ENCODE measurements at places on chromosomes 5 and 9. TPM values are rescaled to one million over a fixed set of nuclear protein-coding genes. Genes with fewer than 3 reads are reported as not detected.
A peak's percentile ranks its signal among the peaks of the same experiment; 100 is the strongest.

SLC36A2 gene
- not detected for total RNA-seq

TNPO1 gene
- total RNA-seq, result 62.4 TPM

DNA sequence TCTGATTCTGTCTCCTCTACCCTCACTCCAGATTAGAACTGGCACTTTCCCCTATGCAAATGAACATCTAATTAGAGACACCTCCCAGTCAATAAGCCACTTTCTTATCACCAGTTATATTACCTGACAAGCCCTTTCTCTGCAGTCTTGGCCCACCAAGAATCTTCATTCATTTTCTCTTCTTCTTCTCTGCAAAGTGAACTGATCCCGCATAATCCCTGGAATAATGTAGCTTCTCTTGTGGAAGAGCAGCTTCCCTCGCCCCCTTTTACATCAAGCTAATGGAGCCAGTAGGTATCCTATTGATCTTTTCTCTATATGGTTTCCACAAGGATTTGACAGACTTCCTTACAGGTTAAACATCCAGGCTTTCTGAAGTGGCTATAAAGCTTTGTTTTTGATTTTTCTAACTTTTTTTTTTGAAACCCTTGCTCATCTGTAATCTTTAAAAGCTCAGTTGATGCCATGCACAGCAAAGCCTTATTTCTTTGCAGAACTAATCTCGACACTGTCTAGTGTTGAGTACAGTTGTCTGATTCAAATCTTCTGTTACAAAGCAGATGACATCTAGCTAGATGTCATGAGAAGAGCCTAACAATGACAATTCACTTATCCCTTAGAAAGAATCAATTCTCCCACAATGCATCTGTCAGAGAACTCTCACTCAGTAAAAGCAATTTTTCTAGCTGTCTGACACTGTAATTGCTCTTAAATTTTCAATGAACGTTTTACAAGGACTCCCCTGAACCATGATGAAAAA, 281.4 kb downstream of the ISL1 start:
- no peak for DNase-seq
- no peaks in the 10 kb centered on the region for H3K36me3 ChIP-seq
- no peaks in the 10 kb centered on the region for H3K27me3 ChIP-seq
- H3K4me1 ChIP-seq, result no peaks in the 10 kb centered on the region

STC2 gene
- total RNA-seq, result 16.1 TPM

GRCh38 chr9:134775081-134775951, 105.3 kb upstream of the FCN2 start:
- no peaks in the 10 kb centered on the region for H3K4me1 ChIP-seq
- no peaks in the 10 kb centered on the region for H3K36me3 ChIP-seq
- no peaks in the 10 kb centered on the region for H3K27me3 ChIP-seq
- DNase-seq, result no peak

GRCh38 chr9:69412741-69413150, 87.7 kb downstream of the ENTREP1 start:
- peak; percentile 75 for DNase-seq
- peak overlapping the region; percentile 17 for H3K4me3 ChIP-seq
- no peaks in the 10 kb centered on the region for H3K36me3 ChIP-seq
- H3K4me1 ChIP-seq, result peaks cover 9% of the 10 kb centered on the region
- H3K27ac ChIP-seq, result no peak overlapping the region

DNA sequence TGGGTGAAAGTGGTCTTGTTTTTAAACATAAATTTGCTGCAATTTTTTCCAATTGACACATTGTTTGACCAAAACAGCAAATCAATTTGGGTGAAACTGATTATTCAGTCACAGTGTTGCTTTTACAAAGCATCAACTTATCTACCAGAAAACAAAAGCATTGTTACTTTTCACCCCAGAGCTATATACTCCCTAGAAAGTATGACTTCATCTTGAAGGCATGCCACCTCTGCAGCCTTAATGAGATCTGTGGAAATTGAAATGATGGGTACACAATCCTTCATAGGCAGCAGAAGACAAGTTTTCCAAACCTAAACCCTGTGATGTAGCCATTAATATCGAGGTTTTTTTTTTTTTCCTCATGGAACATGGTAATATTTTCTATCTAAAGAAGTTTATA, 615.9 kb downstream of the CHSY3 start:
- H3K4me3 ChIP-seq, result no peak overlapping the region
- no peaks in the 10 kb centered on the region for H3K4me1 ChIP-seq
- H3K27ac ChIP-seq, result no peak overlapping the region
- no peaks in the 10 kb centered on the region for H3K27me3 ChIP-seq

NR4A3 gene
- 15.8 TPM for total RNA-seq

GRCh38 chr5:55172937-55173686, at the start of gene CDC20B:
CDC20B (minus strand) TSS chr5:55173177; CDS start chr5:55173000, 177 bp downstream.
- H3K4me3 ChIP-seq, result peak within 1 kb of the TSS; percentile 33
- H3K4me1 ChIP-seq, result no peaks in the 10 kb centered on the region
- no peaks in the 10 kb centered on the region for H3K36me3 ChIP-seq
- no peak for DNase-seq

DNA sequence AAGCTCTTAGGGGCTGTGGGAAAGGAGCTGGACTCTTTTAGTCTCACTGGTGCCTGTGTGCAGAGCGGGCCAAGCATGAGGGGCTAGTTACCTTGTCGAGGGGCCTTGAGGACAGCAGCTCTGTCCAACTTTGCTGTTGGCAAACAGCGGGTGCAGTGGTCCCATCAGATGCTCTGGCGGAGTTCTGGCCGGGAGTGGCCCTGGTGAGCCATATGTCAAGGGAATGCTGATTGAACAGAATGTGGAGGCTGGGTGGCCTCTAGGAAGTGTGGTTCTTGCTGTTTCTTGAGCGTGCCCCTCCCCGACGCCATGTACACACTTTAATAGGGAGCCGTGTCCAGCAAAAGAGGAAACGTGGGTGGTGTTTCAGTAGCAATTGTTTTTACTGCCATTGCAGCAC, 3.6 kb upstream of the ADAMTS2 start:
- peaks cover 10% of the 10 kb centered on the region for H3K4me1 ChIP-seq
- no peak overlapping the region for H3K27ac ChIP-seq
- no peak overlapping the region for H3K4me3 ChIP-seq
- no peak for DNase-seq

- no peak overlapping the region for H3K4me3 ChIP-seq
- no peaks in the 10 kb centered on the region for H3K27me3 ChIP-seq
- H3K27ac ChIP-seq, result no peak overlapping the region
- no peaks in the 10 kb centered on the region for H3K36me3 ChIP-seq
- H3K4me1 ChIP-seq, result no peaks in the 10 kb centered on the region
- no peak for DNase-seq
These were observed 74.7 kb upstream of the ELL2 start for GRCh38 chr5:96036301-96036700.

XRCC4 gene
- total RNA-seq, result 6.4 TPM

FAM221B gene
- not detected for total RNA-seq

IFNA13 gene
- not detected for total RNA-seq

DNA sequence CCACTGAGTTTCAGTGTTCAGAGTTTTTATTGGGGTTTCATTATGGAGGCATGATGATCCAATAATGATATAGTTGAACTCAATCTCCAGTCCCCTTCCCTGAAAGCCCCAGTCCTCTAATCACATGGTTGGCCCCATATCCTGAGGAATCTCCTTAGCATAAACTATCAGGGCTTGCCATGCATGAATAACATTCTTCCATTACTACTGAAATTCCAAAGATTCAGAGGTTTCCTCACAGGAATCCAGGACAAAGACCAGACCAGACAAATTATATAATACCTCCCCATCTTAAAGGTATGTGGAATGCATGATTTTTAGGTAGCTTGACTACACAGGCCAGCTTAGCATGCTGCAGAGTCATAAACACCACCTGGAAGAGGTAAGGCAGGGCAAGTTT, 15.5 kb upstream of the LRRTM2 start:
- H3K4me3 ChIP-seq, result no peak overlapping the region
- no peak for DNase-seq
- H3K36me3 ChIP-seq, result peaks cover 53% of the 10 kb centered on the region
- no peak overlapping the region for H3K27ac ChIP-seq

DNA sequence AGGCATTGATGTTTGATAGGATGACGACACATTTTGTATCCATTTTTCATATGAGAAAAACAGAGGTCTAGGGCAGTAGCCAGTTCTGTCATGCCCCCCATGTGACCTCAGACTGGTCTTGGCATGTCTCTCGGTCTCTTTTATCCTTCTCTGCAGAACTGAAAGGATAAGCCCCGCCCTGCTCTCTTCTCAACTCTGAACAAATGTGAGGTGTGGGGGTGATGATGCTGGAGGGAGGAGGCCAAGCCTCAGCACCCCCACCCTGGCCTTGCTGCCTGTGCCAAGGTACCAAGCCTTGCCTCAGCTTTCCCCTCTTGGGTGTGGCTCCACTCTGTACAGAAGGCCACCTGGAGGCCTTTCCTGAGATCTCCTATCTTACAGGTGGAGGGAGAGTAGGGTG, 19.5 kb upstream of the CRB2 start:
- peaks cover 36% of the 10 kb centered on the region for H3K4me1 ChIP-seq
- H3K4me3 ChIP-seq, result no peak overlapping the region
- H3K27ac ChIP-seq, result no peak overlapping the region

ECSCR gene
- 35.4 TPM for total RNA-seq

DNA sequence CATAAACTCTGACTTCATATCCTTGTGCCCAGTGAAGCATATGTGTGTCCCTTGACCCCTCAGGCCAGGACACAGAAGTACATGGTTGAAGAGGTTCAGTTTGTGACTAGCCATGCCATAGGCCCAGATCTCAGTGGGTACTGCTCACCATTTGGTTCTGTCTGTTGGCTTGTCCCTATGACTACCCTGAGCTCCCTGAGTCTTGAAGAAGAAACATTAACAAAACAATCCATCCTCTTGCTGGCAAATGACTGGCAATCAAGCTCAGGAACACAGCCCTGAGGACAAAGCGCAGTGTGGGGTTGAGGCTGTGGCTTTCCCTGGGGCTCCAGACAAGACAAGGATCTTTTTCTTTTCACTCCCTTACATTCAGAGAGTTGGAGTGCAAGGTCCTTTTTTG, 46.3 kb downstream of the TNFAIP8 start:
- DNase-seq, result no peak
- no peaks in the 10 kb centered on the region for H3K27me3 ChIP-seq
- H3K36me3 ChIP-seq, result no peaks in the 10 kb centered on the region
- no peak overlapping the region for H3K4me3 ChIP-seq
- H3K27ac ChIP-seq, result no peak overlapping the region

DNA sequence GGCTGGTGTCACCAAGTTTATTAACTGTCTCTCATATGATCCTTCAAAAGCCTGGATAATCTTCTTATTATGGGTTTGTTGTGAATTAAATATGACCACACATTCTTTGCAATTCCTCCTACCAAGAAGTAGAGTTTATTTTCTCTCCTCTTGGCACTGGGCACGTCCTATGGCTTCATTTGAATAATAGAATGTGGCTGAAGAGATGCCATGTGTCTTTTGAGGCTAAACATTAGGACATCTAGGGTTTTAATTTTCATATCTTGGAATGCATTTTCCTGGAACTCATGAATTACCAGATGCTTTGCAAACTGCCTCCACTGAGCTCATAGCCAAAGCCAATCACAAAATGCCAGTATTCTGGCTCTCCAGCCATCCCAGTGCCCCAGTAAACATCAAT, 19.9 kb upstream of the SCGB3A2 start:
- no peak overlapping the region for H3K27ac ChIP-seq
- no peak for DNase-seq
- no peaks in the 10 kb centered on the region for H3K36me3 ChIP-seq
- H3K4me3 ChIP-seq, result no peak overlapping the region
- no peaks in the 10 kb centered on the region for H3K27me3 ChIP-seq
- no peaks in the 10 kb centered on the region for H3K4me1 ChIP-seq

HTR4 gene
- total RNA-seq, result 4.3 TPM

TXNDC8 gene
- total RNA-seq, result not detected

- no peaks in the 10 kb centered on the region for H3K4me1 ChIP-seq
- no peaks in the 10 kb centered on the region for H3K36me3 ChIP-seq
- no peak for DNase-seq
- H3K27ac ChIP-seq, result no peak overlapping the region
These were observed 81.3 kb upstream of the PRR16 start for GRCh38 chr5:120382833-120383232.

DNA sequence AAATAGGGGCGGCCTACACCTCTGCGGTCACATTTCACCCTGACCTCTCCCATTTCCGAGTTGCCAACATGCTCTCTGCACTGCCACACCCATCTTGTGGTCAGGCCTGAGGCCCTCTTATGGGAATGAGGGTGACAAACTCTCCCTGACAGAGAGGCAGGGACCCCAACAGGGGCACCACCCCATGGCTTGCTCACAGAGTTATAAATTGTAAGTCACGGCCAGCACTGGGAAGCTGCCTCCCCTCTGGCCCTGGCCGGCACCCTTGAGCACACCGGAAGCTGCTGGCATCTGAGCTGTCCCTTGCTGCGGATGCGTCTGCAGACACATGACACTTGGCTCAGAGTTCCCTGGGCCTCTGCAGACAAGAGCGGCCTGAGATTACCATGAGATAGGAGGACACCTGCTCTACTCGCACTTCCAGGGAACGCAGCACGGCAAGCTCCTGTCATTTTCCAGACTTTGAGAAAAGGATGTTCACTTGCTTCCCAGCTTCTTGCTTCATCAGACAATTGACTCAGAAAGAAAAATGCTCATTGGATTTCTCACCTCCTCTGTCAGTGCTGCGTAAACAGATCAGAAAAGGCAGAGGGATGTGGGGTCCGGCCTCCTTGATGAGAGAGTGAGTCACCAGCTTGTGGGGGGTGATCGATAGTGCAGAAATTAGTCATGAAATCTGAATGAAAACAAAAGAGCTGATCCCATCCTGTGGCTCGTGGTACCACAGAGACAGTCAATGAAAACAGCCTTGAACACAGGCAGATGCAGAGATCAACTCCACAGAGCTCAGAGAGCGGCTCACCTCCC, 269.8 kb downstream of the SYK start:
- H3K36me3 ChIP-seq, result no peaks in the 10 kb centered on the region
- no peak overlapping the region for H3K27ac ChIP-seq
- H3K4me3 ChIP-seq, result no peak overlapping the region
- H3K27me3 ChIP-seq, result no peaks in the 10 kb centered on the region
- peaks cover 13% of the 10 kb centered on the region for H3K4me1 ChIP-seq
- DNase-seq, result peak; percentile 23

GRCh38 chr9:16138561-16139491, 586.0 kb downstream of the CCDC171 start:
- H3K4me3 ChIP-seq, result no peak overlapping the region
- H3K27me3 ChIP-seq, result no peaks in the 10 kb centered on the region
- no peaks in the 10 kb centered on the region for H3K36me3 ChIP-seq
- DNase-seq, result peak; percentile 74
- no peak overlapping the region for H3K27ac ChIP-seq
